ENCODE measurements at places on chromosomes 7 and 10.

DNA sequence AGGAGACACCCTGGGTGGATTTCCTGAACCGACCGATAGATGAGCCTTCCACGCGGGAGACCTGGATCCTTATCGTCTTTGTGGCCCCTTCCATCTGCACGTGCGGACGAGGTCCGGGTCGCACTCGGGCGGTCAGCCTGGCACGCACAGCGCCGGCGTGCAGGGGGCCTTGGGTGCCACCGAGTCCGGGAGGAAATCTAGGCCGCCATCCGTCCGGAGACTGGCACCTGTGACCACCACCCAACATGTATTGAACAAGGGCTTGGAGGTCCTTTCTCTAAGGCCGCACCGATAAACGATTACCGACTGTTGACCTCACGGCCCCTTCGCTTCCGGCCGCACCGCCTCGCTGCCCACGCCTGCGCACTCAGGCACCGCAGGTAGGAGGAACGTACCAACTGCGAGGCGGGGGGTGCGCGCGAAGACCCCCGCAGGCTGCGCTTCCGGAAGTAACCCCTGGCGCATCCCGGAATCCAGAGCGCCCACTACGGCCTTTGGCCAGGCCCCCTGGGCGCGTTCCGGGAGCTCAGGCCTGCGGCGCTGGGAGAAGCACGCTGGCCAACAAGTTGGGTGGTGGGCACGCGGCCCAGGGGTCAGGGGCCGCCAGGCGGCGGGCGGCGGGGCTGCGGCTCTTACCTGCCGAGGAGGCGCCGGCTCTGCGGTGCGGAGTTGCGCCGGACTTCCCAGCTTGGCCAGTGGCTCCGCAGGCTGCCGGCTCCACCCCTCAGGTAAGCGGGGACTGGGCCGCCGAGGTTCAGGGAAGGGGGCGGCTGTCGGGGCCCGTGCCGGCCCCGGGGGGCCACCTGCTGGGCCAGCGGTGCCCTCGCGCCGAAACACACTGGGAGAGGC lies at the start of the genes ACTR3C and LRRC61:
TSS of gene ACTR3C (minus strand) at position 713 of the 849 bp plus-strand sequence. CDS start 28,249 bp downstream, outside the sequence.
TSS of gene LRRC61 (plus strand) at position 523 of the 849 bp plus-strand sequence. CDS start 13,507 bp downstream, outside the sequence.
- peak; percentile 61 for DNase-seq

DNA sequence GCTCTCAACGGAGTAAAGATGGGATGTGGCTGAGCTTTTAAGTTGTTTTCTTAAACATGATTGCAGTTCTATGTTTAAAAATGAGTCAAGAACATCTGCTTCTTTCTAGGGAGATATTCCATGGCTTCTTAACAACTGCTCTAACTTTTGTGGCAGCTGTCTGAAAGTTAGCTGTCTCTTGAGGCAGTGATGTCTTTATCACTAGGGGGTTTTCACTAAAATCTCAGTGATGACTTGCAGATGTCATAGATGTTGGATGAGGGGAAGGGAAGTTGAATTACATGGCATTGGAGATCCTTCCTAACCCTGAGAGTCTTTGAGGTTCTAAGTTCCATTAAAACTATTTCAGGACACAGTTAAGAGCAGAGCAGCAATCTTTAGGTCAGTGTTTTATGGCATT lies 43.5 kb downstream of the PRKG1 start:
- no peak for DNase-seq

- DNase-seq: no peak
Observed at GRCh38 chr10:129538236-129538635, 71.2 kb downstream of the MGMT start.

DNA sequence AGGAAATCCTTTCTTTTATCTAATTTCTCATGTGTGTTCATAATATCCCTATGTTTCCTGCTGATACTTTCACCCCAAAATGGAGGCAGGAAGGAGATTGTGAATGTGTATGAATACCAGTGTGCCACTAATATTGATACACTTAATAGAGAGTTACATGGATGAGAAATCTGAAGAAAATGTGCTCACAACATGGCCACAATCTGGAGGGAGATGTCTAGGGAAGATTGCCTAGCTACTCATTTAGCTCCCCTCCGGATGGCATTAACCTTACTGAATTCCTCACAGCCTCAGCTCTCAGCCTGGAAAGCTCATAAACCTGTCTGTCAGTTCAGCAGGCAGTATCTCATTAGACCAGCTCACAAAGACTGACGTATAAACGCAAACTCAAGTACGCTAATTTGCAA lies 23.4 kb upstream of the DMTF1 start:
- no peak for DNase-seq

- DNase-seq: no peak
Observed at GRCh38 chr7:29066641-29067040, 79.7 kb downstream of the CPVL start.

All from CD4-positive, alpha-beta T cell treated with Interleukin-2 at 100 ng/mL for 4 hours (primary cell).